ENCODE measurements at places on chromosomes 1 and 21. TPM values are rescaled to one million over a fixed set of nuclear protein-coding genes. Genes with fewer than 3 reads are reported as not detected.

TRAPPC3 gene
- total RNA-seq: 167 TPM

CDC42 gene
- total RNA-seq: 655 TPM

GLRX2 gene
- 15.2 TPM for total RNA-seq

TNFAIP8L2 gene
- total RNA-seq: not detected

AKNAD1 gene
- total RNA-seq: not detected

LAMC2 gene
- 13.0 TPM for total RNA-seq

IGSF9 gene
- total RNA-seq: not detected

CLEC20A gene
- not detected for total RNA-seq

PLA2G5 gene
- total RNA-seq: 0.46 TPM

SIK1 gene
- total RNA-seq: 9.1 TPM

GPR25 gene
- total RNA-seq: not detected

Measured in epithelial cell of umbilical artery (primary cell).